ENCODE measurements at places on chromosomes 13 and 19.

DNA sequence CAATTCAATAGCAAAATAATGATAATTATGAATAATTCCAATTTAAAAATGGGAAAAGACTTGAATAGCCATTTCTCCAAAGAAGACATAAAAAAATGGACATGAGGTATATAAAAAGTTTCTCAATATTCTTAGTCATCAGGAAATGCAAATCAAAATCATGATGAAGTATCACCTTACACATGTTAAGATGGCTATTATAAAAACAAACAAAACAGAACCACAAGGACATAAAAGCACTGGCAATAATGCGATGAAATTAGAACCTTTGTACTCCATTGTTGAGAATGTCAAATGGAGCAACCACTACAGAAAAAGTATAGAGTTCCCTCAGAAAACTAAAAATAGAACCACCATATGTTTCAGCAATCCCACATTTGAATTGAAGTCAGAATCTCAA lies 1186.1 kb downstream of the SLITRK5 start:
- DNase-seq: no peak

GRCh38 chr13:45592758-45593157 lies 22.8 kb downstream of the ERICH6B start:
- DNase-seq: no peak

- DNase-seq: no peak
Measured at GRCh38 chr19:1577090-1577928, 9.2 kb upstream of the MEX3D start.

DNA sequence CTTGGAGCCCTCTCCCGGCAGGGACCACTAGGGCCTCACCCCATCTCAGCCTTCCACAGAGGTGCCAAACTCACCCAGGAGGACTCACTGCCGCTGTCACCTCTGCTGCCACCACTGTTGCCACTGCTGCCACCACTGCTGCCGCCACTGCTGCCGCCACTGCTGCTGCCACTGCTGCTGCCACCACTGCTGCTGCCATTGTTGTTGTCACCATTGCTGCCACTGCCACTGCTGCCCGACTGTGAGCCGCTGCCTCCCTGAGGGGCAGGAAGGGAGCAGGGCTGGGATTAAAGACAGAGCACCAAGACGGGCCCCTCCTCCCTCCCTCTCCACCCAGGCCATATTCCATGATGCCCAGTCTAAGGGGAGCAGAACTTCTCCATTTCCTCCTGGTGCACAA lies 2.1 kb downstream of the DMKN start:
- DNase-seq: no peak

DNA sequence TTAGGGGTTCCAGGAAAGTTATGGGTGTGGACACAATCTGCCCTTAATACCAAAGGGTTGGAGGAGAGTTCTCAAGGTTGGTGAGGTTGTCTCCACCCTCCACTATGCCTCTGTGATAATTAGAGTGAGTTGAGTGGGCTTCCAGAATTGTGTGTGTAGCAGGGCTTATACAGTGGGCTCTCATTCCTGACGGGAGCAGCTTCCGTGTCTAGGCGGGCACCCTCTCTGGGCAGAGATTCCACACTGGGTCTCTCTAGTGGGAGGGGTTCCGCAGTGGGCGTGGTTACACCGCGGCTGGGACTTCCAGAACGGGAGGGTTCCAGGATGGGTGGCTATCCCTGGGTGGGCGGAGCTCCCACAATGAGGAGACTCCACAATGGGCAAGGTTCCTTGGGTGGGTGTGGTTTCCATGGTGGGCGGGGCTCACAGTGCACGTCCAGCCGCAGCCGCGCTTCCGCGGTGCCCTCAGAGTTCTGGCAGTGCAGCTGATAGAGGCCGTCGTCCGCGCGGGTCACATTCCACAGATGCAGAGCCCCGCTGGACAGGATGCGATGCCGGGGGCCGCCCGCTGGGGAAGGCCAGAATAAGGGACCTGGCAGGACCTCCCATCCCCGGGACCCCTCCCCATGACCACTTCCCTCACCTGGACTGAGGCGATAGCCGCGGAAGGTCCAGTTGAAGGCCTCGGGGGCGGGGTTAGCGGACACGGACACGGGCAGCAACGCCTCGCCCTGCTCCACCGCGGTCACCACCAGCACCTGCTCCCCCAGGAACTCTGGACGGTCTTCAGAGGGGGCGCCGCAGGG lies 8.4 kb downstream of the NPHS1 start:
- no peak for DNase-seq

- DNase-seq: peak; percentile 74
Measured at GRCh38 chr13:46553886-46554858, 1.2 kb downstream of the LRCH1 start.

GRCh38 chr13:98900442-98900841 lies 77.4 kb downstream of the DOCK9 start:
- no peak for DNase-seq

DNA sequence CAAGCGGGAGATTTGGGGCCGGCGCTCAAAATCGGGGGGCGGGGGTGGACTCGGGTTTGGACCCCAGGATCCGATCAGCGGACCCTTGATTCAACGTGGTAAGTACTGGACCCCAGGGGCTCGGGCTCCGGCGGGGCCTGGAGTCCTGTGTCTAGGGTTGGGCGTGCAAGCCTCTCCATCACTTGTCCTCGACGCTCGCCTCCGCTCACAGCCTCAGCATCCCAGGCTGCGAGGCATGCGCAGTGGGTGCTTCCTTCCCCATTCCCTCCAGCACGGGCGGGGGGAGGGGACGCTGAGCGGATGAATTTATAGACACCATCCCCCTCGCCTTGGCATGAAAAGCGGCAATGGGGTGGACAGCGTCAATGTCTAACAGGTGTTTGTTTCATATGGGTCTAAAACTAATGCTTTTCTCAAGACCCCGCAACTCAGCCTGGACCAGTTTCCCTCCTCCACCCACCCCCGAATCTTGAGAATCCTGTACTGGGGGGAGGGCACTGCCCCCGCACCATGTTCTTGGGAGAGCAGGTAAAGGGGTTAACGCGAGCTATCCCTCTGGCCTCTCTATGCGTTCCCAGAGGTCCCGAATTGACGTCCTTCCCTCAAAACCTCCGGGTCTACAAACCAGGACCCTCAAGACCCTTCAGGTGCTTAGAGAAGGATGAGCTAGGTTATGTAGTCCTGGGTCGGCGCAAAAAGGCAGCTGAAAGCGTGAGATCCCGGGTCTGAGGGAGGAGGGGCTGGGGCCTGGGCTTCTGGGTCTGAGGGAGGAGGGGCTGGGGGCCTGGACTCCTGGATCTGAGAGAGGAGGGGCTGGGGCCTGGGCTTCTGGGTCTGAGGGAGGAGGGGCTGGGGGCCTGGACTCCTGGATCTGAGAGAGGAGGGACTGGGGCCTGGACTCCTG lies 579 bp downstream of the CPT1C start:
- DNase-seq: no peak

GRCh38 chr19:55935206-55935605 lies 3.1 kb upstream of the NLRP13 start:
- DNase-seq: no peak

Measured in activated CD8-positive, alpha-beta memory T cell treated with anti-CD3 and anti-CD28 coated beads, Interleukin-2, amount 10 ng/mL, durations not matched to agents 7 days and 5 days (primary cell).